ENCODE measurements at places on chromosomes 4 and X. TPM values are rescaled to one million over a fixed set of nuclear protein-coding genes. Genes with fewer than 3 reads are reported as not detected.

NLRP2B gene
- total RNA-seq, result not detected

CCSER1 gene
- total RNA-seq, result 1.7 TPM

XK gene
- total RNA-seq, result not detected

PFKFB1 gene
- total RNA-seq, result 0.35 TPM

HSD17B10 gene
- 32.6 TPM for total RNA-seq

VSIG4 gene
- total RNA-seq, result 1.0 TPM

DMP1 gene
- not detected for total RNA-seq

BMP3 gene
- total RNA-seq, result not detected

GSX2 gene
- not detected for total RNA-seq

UGT2A1 gene
- total RNA-seq, result not detected

TASL gene
- 2.8 TPM for total RNA-seq

H2BW2 gene
- total RNA-seq, result not detected

HSFX2 gene
- not detected for total RNA-seq

MTMR8 gene
- total RNA-seq, result 7.6 TPM

MAGEC1 gene
- not detected for total RNA-seq

AMBN gene
- total RNA-seq, result not detected

CLNK gene
- 0.29 TPM for total RNA-seq

TEX11 gene
- not detected for total RNA-seq

RHOXF2B gene
- not detected for total RNA-seq

CLGN gene
- total RNA-seq, result not detected

GRCh38 chrX:16678689-16679088 is 28.7 kb downstream of the S100G start:
- no peaks in the 10 kb centered on the region for H3K4me1 ChIP-seq
- no peaks in the 10 kb centered on the region for H3K27me3 ChIP-seq

DNA sequence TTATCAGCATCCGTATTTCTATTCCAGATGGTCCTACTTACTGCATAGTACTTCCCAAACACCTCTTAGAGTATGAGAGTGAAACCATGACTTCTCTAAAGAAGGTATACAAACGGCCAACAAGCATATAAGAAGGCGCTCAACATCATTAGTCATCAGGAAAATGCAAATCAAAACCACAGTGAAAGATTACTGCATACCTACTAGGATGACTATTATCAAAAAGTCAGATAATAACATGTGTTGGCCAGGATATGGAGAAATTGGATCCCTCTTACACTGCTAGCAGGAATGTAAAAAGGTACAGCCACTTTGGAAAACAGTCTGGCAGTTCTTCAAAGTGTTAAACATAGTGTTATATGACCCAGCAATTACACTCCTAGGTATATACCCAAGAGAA is 215.3 kb upstream of the CXorf66 start:
- no peak overlapping the region for H3K4me3 ChIP-seq
- H3K36me3 ChIP-seq, result no peaks in the 10 kb centered on the region
- H3K27me3 ChIP-seq, result no peaks in the 10 kb centered on the region
- DNase-seq, result no peak
- H3K27ac ChIP-seq, result no peak overlapping the region
- no peaks in the 10 kb centered on the region for H3K4me1 ChIP-seq

DNA sequence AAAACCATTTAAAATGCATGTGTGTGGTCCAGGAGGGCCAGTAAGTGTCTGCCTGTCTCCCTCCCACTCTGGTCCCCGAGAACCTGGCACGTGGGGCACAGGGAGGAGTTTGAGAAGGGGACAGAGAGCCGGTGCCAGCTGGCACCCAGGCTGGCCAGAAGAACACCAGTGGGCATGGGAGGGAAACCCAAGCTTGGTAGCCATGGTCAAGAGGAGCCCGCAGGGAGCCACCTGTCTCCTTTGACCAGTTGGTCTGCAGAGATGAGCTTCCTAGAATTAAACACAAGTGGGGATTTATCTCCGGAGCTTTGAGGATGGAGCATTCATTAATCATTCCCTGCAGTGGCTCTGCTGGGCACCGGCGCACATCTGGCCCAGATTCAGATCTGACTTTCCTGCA is 41.6 kb downstream of the HMX1 start:
- H3K4me1 ChIP-seq, result no peaks in the 10 kb centered on the region
- H3K36me3 ChIP-seq, result no peaks in the 10 kb centered on the region
- H3K4me3 ChIP-seq, result no peak overlapping the region
- no peak for DNase-seq
- no peaks in the 10 kb centered on the region for H3K27me3 ChIP-seq

DNA sequence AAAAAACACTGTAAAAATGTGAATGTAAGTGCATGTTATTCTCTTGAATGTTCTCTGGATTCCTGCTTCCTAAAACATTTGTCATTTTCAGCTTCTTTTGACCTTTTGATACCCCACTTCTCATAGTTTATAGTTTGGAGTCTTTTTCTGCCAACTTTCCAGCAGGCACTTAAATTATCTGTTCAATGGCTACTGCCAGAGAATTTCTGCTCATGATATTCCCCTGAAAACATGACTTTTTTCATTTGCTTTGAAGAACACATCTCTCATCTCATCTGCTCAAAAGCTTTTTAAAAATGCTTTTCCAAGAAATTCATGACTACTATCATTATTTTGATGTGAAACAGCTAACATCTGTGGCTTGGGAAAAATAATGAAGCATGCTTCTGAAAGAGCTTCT is 269.7 kb upstream of the PCDH7 start:
- H3K27ac ChIP-seq, result no peak overlapping the region
- no peaks in the 10 kb centered on the region for H3K27me3 ChIP-seq
- no peaks in the 10 kb centered on the region for H3K4me1 ChIP-seq
- no peak for DNase-seq

DNA sequence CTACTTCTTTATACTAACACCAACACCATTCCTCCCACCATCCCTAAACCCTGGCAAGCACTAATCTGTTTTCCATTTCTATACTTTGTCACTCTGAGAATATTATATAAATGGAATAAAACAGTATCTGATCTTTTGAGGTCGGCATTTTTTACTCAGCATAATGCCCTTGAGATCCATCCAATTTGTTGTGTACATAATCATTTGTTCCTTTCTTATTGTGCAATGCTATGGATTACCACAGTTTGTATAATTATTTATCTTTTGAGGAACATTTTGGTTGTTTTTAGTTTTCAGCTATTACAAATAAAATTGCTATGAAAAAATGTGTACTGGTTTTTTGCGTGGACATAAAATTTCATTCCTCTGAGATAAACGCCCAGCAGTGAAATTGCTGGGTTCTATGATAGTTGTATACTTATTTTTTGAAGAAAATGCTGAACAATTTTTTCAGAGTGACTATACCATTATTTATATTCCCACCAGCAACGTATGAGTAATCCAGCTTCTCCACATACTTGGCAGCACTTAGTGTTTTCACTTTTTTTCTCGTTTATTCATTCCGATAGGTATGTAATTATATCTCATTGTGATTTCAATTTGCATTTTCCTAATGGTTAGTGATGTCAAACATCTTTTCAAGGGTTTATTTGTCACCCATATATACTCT is 154.3 kb upstream of the DCAF8L1 start:
- no peaks in the 10 kb centered on the region for H3K36me3 ChIP-seq
- H3K27ac ChIP-seq, result no peak overlapping the region
- H3K27me3 ChIP-seq, result no peaks in the 10 kb centered on the region
- no peaks in the 10 kb centered on the region for H3K4me1 ChIP-seq

DNA sequence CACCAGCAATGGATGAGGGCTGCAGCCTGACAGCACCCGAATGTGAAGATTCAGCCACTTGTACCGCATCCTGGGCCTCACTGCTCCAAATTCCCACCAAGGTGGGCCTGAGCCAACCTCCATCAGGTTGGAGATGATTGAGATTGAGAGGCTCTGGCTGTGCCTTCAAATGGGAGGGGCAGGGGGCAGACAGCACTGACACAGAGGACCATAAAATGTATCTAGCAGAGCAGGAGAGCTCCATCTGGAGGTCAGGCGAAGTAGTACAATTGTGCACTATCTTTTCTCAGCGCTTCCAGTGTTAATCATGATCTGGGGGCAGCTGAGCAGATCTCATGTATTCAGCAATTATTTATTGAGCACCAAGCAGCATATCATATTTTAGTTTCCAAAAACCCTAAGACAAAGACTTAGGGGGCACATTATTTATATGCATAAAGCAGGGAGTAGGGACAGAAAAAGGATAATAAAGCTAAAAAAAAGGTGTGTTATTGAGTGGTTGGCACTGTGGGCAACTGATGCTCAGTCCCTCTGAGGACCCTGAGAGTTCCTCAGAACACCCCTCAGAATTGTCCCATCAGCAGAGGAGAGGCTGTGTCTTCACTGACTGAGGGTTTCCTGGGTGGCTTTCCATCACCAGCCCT is 31.6 kb upstream of the C1QTNF7 start:
- DNase-seq, result peak; percentile 38
- H3K4me3 ChIP-seq, result no peak overlapping the region
- H3K27me3 ChIP-seq, result no peaks in the 10 kb centered on the region
- H3K27ac ChIP-seq, result no peak overlapping the region
- no peaks in the 10 kb centered on the region for H3K36me3 ChIP-seq
- H3K4me1 ChIP-seq, result peaks cover 12% of the 10 kb centered on the region

- peak; percentile 5 for DNase-seq
- H3K36me3 ChIP-seq, result no peaks in the 10 kb centered on the region
- peaks cover 14% of the 10 kb centered on the region for H3K4me1 ChIP-seq
Observed at GRCh38 chrX:44314259-44314734, 29.2 kb downstream of the EFHC2 start.

DNA sequence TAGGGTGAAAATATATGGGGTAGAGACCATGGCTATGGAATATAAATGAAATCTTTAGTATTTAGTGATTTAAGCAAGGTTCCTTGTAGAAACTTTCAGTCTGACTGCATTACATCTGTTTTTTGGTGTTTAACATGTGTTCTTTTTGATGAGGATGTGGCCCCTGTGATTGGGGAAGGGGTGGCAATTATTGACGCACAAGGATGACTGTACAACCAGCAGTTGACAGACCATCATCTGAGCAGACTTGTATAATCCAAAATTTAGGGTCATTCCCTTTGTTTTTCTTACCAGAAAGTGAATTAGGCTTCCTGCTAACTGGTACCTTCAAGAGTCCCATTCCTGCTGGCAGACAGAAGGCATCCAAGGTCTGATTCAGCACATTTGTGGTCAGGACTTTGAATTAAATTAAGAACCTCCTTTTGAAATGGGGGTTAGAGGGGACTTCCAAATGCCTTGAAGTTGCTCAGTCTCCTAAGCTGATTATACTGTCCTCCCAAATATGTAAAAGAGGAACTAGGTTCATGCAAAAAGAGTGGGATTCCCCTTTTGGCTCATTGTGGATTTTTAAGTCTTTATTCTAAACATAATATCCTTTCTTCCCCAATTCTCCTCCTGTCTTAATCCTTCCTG is 112.4 kb upstream of the CXCL13 start:
- no peaks in the 10 kb centered on the region for H3K27me3 ChIP-seq
- no peaks in the 10 kb centered on the region for H3K4me1 ChIP-seq
- no peak for DNase-seq

GRCh38 chr4:65645185-65645584 is 25.1 kb downstream of the EPHA5 start:
- no peaks in the 10 kb centered on the region for H3K36me3 ChIP-seq
- no peak for DNase-seq
- no peaks in the 10 kb centered on the region for H3K27me3 ChIP-seq
- H3K4me3 ChIP-seq, result no peak overlapping the region
- no peak overlapping the region for H3K27ac ChIP-seq

GRCh38 chr4:69773484-69773883 is 13.1 kb upstream of the SULT1B1 start:
- DNase-seq, result no peak
- H3K4me1 ChIP-seq, result no peaks in the 10 kb centered on the region
- no peak overlapping the region for H3K4me3 ChIP-seq

DNA sequence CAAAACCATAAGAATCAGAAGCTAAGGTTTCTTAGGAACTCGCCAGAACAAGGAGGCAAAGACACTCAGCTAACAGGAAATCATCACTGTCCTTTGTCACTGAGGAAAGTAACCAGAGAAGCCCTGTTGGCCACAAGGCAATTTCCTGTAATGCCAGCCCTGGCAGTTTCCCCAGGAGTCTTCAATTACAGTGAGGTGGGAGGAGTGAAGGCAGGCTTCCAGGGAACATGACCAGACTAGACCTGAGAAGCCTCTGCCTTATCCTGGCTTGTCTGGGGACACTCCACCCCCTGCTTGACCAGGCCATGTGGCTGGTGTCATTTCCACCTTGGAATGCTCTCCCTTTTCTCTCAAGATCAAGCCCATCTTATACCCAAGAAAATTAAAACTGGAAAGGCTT is 125.3 kb downstream of the COL4A6 start:
- no peak overlapping the region for H3K4me3 ChIP-seq
- H3K27me3 ChIP-seq, result no peaks in the 10 kb centered on the region
- DNase-seq, result no peak
- H3K36me3 ChIP-seq, result no peaks in the 10 kb centered on the region
- no peaks in the 10 kb centered on the region for H3K4me1 ChIP-seq
- no peak overlapping the region for H3K27ac ChIP-seq

GRCh38 chrX:136687457-136687856 is 39.5 kb downstream of the CD40LG start:
- H3K27me3 ChIP-seq, result no peaks in the 10 kb centered on the region
- DNase-seq, result no peak
- H3K4me1 ChIP-seq, result peaks cover 76% of the 10 kb centered on the region
- no peak overlapping the region for H3K4me3 ChIP-seq
- H3K27ac ChIP-seq, result peak overlapping the region; percentile 49

GRCh38 chrX:118498351-118498750 is 2.7 kb downstream of the DOCK11 start:
- no peak overlapping the region for H3K4me3 ChIP-seq
- peaks cover 58% of the 10 kb centered on the region for H3K4me1 ChIP-seq
- no peaks in the 10 kb centered on the region for H3K36me3 ChIP-seq
- H3K27me3 ChIP-seq, result no peaks in the 10 kb centered on the region
- peak overlapping the region; percentile 83 for H3K27ac ChIP-seq
- DNase-seq, result no peak

- no peak for DNase-seq
- H3K27me3 ChIP-seq, result no peaks in the 10 kb centered on the region
- H3K4me3 ChIP-seq, result no peak overlapping the region
- no peaks in the 10 kb centered on the region for H3K4me1 ChIP-seq
Observed at GRCh38 chr4:112591593-112591992, 45.1 kb downstream of the ZGRF1 start.

DNA sequence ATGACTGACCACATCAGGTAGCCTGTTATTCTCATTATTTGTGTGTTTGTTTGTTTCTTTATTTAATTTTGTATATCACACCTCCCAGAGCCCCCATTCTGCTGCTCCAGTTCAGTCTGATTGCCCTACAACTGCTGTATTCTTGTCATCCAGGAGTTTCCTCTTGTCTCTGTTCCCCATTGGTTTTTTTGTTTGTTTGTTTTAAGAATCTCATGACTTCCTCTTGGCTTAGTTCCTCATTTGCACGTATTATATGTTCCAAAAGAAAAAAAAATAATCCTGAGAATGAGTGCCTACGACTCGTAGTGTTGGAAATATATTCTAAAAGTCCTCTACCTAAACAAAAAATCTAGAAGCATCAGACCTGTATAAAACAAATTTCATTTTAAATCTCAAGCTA is 142.3 kb upstream of the SLIT2 start:
- no peaks in the 10 kb centered on the region for H3K27me3 ChIP-seq
- no peak for DNase-seq
- H3K4me1 ChIP-seq, result no peaks in the 10 kb centered on the region
- H3K4me3 ChIP-seq, result no peak overlapping the region
- no peaks in the 10 kb centered on the region for H3K36me3 ChIP-seq

GRCh38 chr4:94544811-94545210 is 93.1 kb downstream of the PDLIM5 start:
- no peaks in the 10 kb centered on the region for H3K4me1 ChIP-seq
- H3K36me3 ChIP-seq, result no peaks in the 10 kb centered on the region
- no peaks in the 10 kb centered on the region for H3K27me3 ChIP-seq
- no peak overlapping the region for H3K4me3 ChIP-seq

GRCh38 chrX:8849458-8849857 is 48.3 kb upstream of the FAM9A start:
- H3K4me1 ChIP-seq, result no peaks in the 10 kb centered on the region
- H3K27me3 ChIP-seq, result no peaks in the 10 kb centered on the region
- no peak for DNase-seq
- no peaks in the 10 kb centered on the region for H3K36me3 ChIP-seq

Data from CD4-positive, alpha-beta memory T cell (primary cell).